GM19239 (cell line): ENCODE measurements at places on chromosomes 11 and 22.

DNA sequence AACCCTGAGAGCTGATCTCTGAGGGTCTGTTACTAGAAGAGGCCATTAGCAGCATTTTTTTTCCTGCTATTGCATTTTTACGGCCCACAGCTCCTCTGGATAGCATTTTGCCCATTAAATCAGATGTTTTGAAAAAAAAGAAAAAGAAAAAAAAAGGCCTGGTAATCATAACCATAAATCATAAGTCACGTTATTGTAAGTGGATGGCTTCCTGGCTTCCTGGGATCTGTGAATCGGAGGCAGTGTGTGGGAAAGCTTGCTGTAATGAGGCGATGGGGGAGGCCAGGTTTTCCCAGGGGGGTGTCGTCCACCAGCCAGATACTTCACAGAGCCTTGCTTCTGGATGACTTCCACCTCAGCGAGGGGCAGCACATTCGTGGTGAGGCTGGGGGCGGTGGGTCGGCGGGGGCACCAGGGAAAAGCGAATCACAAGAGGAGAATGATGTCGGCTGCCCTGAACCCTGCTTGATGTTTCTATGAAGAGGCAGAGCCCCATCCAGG, 106.5 kb upstream of the SYT13 start:
- no peak for DNase-seq

GRCh38 chr22:36369922-36370791, 17.6 kb downstream of the MYH9 start:
- no peak for DNase-seq

GRCh38 chr11:68963779-68964178, 17.0 kb downstream of the MRGPRD start:
- DNase-seq = no peak

GRCh38 chr11:120352405-120352804, 16.2 kb downstream of the ARHGEF12 start:
- DNase-seq = no peak

GRCh38 chr22:49340406-49340805, 487.3 kb downstream of the BRD1 start:
- DNase-seq = no peak

- DNase-seq = no peak
Measured at GRCh38 chr11:126336671-126337101, 18.8 kb upstream of the ST3GAL4 start.

- no peak for DNase-seq
Measured at GRCh38 chr11:32437495-32438345, 2.4 kb upstream of the WT1 start.

- no peak for DNase-seq
Measured at GRCh38 chr11:61004761-61005181, 33.3 kb downstream of the CD6 start.

- no peak for DNase-seq
Measured at GRCh38 chr11:35851342-35851741, 92.5 kb upstream of the LDLRAD3 start.

GRCh38 chr11:26229257-26229656, 102.7 kb upstream of the ANO3 start:
- DNase-seq = no peak

GRCh38 chr11:63614136-63614671, at the start of gene PLAAT3:
Gene PLAAT3, minus strand, starts transcription at chr11:63614433. Its CDS starts 419 bp downstream, at chr11:63614014.
- DNase-seq = peak; percentile 31

- no peak for DNase-seq
Measured at GRCh38 chr11:9065607-9066432, 25.6 kb downstream of the SCUBE2 start.

DNA sequence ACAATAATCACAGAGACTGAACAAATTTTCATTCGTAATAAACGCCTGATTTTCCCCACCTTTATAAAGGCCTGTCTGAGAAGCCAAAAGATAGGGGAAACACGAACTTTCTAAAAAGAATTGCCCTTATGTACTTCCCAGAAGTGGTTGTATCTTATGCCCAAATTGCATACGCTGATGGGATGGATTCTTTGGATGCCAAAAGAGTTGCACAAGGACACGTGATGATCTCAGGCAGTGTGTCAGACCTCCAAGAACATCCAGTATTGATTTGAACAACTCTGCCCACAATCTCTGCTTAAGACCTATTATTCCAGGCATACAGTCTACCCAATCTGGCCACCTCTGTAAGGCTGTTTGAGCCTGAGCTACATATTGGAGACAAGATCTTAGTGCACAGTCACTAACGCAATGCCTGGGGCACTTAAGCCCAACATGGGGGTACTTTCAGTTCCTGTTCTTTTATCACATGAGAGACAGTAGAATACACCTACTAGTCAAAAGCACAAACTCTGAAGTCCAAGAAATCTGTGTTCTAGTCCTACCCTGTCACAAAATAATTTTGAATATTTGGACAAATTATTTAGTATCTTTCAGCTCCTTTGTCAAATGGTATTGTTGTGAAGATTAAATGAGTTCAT, 38.9 kb downstream of the OR10A6 start:
- no peak for DNase-seq

- DNase-seq = peak; percentile 99
Measured at GRCh38 chr22:50507421-50507990, at the start of gene LMF2. Gene LMF2, minus strand, starts transcription at chr22:50507702. Its CDS starts 27 bp downstream, at chr22:50507675.

DNA sequence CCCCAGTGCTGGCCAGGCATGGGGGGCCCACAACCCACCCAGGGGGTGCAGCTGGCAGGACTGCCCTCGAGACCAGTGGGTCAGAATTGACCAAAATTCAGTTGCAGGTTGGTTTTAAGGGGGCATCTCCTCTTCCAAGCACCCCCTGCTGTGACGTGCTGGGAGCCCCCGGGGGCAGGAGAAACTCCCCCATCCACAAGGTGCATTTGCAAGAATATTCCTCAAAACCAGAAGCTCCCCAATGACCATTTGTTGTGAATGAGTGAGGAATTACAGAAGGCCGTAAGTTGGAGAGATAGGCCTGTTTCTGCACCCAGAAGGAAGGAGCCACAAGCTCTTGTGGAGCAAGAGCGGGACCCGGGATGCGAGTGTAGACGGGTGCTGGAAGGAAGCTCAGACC, 414.5 kb downstream of the BRD1 start:
- DNase-seq = no peak

DNA sequence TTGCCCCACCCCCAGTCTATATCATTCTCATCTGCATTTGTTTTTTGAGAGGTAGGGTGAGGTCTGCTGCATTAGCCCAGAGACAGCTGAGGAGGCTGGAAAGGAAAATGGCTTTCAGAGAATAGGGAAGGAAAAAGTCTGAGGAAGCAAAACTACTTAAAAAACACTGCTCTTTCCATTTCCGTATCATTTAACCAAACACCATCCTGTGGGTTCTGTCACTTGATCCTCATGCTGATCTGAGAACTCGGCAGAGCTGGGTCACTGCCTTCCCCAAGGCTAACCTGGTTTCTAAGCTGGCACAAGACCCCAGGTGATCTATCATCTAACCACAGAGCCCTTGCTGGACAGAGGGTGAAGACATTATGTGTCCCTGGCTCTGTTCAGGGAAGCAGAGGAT, 1.2 kb downstream of the FOLR2 start:
- no peak for DNase-seq

- no peak for DNase-seq
Measured at GRCh38 chr22:18978506-18978905, 42.4 kb upstream of the PRODH start.

- no peak for DNase-seq
Measured at GRCh38 chr22:49112176-49112575, 715.5 kb downstream of the BRD1 start.

DNA sequence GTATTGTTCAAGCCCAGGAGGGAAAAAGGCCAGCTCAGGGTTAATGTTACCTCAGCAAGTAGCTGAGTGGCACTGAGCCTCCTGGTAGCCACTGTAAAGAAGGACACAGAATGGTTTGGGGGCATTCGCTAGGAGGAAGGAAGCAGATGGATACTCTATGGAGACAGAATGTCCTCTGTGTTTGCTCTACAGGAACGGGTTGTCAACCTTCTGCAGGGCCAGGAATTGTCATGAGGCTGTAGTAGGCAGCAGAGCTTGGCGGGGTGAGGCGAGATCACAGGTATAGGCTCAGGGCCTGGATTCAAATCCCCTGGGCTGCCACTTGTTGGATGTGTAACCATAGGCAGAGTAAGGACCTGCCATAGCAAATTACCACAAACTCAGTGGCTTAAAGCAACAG, 3.0 kb upstream of the LRRC75B start:
- DNase-seq = no peak

DNA sequence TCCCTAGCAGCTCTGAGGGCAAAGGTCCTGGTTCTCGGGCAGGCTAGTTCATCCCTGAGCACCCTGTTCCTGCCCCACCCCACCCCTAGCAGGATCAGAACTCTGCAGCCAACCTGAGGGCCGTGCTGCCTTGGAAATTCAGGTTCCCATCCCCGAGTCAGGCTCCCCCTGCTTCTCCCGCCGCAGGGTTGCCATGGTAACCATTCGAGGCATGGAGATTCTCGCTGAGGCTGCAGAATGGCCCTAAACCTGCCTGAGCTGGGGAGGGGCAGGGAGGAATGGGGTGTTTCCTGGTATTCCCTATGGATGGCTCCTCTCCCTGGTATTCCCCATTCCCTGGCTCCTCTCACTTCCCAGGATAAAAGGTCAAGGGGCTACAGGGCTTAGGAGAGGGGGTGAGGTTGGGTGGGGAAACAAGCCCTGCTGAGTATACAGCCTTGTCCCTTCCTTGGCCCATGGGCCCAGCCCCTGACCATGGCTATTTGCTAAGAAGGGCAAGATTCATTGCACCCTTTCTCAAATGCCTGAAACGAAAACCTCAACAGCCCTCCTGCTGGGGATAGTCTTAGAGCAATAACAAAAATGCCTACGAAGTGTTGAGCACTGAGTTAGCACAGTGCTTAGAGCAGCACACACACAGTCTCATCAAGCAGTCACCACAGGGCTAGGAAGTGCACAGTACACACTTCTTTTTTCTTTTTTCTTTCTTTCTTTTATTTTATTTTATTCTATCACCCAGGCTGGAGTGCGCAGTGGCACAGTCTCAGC, 58.7 kb downstream of the CHST1 start:
- no peak for DNase-seq

DNA sequence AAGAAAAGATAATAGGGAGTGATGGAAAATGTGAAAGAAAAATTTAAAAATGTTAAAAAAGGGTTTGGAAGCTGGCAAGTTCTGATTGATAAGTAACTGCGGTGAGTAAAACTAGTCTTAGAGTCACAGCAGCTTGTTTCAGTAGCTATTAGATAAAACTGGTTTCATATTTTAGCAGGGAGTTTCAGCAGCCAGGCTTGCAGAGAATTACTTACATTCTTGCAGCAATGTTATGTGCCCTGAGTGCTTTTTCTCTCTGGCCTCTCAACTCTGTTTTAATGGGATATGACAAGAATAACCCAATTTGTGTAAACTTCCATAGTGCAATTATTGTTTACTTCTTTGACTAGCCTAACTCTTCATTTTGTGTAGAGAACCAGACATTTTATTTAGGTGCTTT, 33.6 kb downstream of the PPME1 start:
- no peak for DNase-seq

GRCh38 chr11:126929179-126930061, 71.2 kb downstream of the KIRREL3 start:
- no peak for DNase-seq

DNA sequence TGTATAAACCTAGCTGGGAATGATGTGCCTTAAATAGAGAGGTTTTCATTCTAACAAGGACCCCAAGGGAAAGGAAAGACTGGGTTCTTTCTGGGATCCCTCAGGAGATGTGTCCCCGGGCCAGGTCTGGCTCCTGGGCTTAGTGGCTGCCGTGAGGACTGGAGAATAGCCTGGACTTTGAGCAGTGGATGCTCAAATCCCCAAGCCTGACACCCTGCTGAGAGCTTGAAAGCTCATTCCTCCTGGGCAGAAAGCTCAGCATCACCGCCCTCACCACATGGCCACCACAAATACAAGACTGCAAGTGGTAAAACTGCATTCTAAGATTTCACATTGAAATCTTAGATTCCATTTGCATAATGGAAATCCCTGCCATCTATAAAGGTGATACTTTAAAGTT, 79.4 kb upstream of the NARS2 start:
- no peak for DNase-seq

GRCh38 chr22:23565305-23565914, 14.7 kb downstream of the IGLL1 start:
- no peak for DNase-seq
